ENCODE measurements at places on chromosomes 3 and 15. TPM values are rescaled to one million over a fixed set of nuclear protein-coding genes. Genes with fewer than 3 reads are reported as not detected.

GRCh38 chr3:56025326-56025725 is 442.9 kb downstream of the ERC2 start:
- DNase-seq: no peak

DNA sequence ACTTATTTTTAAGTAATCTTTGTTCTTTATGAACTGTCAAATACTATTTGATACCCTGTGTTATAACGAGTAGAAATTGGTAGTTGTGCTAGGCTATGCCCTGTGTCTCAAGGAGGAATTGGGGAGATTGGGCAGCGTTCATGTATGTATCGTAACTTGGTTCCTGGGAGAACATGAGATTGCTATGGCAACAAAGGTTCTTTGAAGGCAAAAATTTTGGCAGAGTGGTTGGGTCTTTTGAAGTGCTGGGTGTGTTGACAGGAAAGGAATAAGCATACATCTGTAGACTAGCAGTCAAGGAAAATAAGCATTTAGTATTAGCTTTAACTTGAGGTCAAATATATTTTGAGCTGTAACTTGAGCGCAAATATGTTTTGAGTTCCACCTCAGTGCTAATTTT is 45.3 kb downstream of the TCF12 start:
- DNase-seq: no peak

PTPRG gene
- 67.6 TPM for total RNA-seq

DNA sequence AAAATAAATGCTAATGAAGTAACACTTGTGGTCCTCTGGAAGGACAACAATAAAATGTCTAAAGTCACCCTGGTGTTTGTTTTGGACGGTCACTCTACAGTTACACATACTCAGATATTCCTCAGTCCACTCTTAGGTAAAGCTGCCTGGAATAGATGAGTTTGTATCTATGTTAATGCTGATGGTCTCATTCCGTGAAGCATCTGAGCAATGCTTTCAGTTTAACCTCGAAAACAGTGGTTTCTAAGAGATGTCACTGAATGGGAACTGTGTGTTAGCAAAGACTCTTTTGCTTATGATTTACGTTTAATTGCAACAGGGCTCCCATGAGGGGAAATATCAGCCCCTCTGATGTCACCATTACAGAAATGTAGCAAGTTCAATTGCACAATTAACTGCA is 49.1 kb downstream of the FBN1 start:
- DNase-seq: no peak

STT3B gene
- 106 TPM for total RNA-seq

- DNase-seq: no peak
Measured at GRCh38 chr3:171944118-171945016, 95.0 kb upstream of the FNDC3B start.

GRCh38 chr3:126512026-126512425 is 5.5 kb downstream of the UROC1 start:
- DNase-seq: peak; percentile 20

GP9 gene
- 2.6 TPM for total RNA-seq

DNA sequence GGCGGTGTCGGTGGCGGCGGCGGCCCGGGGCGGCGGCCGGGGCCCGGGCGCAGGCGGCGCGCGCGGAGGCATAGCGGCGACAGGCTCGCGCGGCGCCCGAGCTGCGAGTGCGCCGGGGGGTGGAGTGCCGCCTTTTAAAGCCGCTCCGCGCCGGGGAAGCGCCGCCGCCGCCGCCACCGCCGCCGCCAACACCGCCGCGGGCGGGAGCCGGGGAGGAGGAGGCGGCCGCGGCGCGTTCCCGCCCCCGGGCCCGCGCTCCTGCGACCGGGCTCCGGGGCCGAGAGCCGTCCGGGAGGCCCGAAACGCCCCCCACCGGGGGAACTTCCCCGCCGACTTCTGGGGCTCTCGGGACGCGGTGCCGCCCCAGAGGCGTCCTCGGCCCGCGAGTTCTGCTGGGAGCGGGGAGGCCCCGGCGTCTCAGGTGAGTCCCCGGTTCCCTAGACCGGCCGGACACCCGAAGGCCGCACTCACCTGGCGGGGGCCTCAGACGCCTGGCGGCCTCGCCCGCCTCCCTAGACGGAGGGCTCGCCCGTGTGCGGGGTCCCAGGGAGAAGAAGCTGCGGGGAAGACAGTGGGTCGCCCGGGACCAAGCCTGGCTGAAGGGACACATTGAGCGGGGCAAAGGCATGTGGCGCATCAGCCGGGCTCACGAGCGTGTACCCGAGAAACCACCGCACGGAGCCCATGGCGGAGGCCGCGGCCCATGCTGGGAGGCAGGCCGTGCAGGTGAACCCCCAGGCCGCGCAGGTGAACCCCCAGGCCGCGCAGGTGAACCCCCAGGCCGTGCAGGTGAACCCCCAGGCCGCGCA is at the start of gene PCSK6:
Gene PCSK6, minus strand, starts transcription at position 109 of the 809 bp plus-strand sequence. Its CDS starts 37 bp downstream, at position 72.
- DNase-seq: no peak

SCAANT1 gene
- not detected for total RNA-seq

DNA sequence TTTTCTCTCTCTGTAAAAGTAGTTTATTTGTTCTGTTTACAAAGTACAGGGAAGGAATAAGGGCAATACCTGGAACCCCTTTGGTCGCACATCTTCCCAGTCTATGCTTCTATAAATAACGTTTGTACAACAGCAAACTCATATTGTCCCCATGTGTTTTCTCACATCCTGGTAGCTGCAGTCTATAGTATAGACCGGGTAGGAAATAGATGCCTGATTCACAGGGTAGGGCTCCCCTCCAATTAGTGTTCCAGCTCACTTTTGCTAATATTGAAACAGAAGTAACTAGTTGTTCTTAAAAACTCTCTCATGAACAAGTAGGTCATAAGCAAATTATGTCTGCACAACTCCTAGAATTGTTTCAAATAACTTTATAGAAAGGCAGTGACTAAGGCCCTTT is 17.7 kb downstream of the ATG7 start:
- no peak for DNase-seq

DNA sequence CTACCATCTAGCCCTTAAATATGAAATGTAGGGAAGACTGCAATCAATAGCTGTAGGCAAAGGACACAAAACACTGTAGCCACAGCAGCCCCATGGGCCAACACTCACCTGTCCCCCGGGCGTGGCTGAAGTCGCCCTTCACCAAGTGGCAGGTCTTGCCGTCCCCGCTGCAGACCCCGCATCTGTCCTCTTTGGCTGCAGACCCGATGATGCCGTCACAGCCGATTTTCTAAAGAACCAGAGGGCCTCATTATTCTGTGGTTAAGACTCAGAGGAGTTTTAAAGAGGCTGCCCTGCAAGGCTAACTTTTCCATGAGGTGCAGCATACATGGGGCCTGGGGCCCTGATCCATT is 245.6 kb downstream of the ADAMTS17 start:
- DNase-seq: no peak

CTXND1 gene
- total RNA-seq: 1.8 TPM

- DNase-seq: no peak
Measured at GRCh38 chr3:41092844-41093243, 106.5 kb upstream of the CTNNB1 start.

DNA sequence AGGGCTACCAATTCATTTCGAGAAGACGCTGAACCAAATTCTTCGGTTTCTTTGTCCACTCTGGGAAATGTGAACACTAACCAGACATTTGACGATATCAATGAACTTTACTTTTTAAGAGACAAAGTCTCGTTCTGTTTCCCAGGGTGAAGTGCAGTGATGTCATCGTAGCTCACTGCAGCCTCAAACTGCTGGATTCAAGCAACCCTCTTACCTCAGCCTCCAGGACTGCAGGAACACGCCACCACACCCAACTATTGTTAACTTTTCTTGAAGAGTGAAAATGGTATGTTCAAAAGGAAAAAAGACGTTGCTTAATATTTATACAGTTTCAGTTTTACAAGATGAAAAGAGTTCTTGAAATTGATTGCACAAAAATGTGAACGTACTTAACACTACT is 30.6 kb downstream of the MB21D2 start:
- DNase-seq: no peak

NISCH gene
- 90.2 TPM for total RNA-seq

DNA sequence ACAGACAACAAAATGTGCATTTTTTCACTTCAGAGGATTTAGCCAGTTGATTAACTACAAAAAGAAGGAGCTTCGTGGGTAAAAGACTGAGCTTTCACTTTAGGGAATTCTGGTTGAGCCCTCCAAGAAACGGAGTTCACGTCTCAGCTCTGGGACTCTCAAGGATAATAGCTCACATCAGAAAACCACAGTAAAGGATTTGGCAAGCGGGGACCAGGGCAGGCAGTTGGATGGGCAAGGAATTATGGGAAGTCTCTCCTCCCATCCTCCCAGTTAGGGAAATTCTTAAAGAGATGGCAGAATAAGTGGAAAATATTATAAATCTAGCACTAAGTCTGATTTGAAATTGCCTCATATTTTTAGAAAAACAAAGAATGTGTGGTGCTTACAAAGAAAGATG is 188.3 kb upstream of the EOMES start:
- DNase-seq: no peak

- no peak for DNase-seq
Measured at GRCh38 chr15:82648257-82649103, 1.3 kb upstream of the CPEB1 start.

GRCh38 chr3:41094351-41094750 is 105.0 kb upstream of the CTNNB1 start:
- DNase-seq: no peak

DNA sequence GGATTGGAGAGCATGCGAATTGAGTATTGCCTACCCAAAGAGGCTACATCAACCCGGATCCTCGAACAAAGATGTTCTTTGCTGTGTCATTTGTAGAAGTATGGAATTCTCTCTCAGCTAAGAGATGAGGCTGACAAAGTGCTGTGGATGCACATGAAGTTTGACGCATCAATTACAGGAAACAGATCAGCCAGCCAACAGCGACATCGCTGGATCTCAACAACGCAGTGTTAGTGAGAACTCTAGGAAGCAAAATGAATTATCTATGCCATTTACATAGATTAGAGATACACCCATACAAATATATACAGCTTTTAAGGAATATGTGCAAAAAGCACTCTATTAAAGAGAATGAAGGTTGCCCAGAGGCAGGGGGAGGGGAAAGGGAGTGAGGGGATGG is 160.6 kb upstream of the RGMA start:
- DNase-seq: no peak

SCG5 gene
- 0.65 TPM for total RNA-seq

KBTBD13 gene
- total RNA-seq: not detected

- DNase-seq: no peak
Measured at GRCh38 chr3:158381262-158381868, 189.6 kb upstream of the MLF1 start.

GRCh38 chr15:40081691-40082194 is 26.9 kb downstream of the BMF start:
- DNase-seq: peak; percentile 65

CD86 gene
- total RNA-seq: 29.5 TPM

- DNase-seq: no peak
Measured at GRCh38 chr3:35487376-35487775, 151.9 kb upstream of the ARPP21 start.

DNA sequence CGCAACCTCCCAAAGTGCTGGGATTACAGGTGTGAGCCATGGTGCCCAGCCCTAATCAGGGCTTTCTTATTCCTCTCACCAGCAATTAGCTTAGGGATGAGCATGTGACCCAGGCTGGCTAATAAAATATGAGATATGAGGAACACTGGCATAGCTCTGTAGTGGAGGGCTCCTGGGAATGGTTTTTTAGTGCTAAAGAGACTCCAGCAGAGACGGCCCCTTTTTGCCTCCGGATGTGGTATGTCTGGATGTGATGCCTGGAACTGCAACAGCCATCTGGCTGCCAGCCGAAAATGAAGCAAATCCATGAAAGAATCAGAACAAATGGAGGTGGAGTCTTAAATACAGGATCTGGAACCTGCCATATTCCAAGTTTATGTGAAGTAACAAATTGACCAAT is 69.1 kb upstream of the MAGI1 start:
- DNase-seq: no peak

GRCh38 chr15:72532991-72533601 is 59.0 kb downstream of the ARIH1 start:
- DNase-seq: no peak

DNA sequence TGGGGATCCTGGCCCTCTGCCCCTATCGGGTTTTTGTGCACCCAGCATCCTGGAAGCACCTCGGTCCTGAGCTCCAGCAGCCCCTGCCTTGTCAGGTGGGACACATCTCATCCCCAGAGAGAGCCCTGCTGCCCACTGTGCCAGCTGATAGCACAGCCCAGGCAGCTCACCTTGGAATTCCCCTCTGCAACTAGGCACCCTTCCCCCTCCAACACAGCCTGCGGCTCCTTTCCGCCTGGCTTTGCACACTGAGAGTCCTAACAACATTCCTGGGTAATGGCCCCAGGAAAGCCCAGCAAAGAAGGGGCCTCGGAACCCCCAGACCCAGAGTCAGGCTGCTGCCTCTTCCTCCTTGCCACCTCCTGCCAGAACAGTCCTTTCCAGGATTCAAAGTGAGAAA is 5.9 kb downstream of the HCN4 start:
- DNase-seq: no peak

- DNase-seq: no peak
Measured at GRCh38 chr3:144894576-144894975, 923.0 kb downstream of the DIPK2A start.

DNA sequence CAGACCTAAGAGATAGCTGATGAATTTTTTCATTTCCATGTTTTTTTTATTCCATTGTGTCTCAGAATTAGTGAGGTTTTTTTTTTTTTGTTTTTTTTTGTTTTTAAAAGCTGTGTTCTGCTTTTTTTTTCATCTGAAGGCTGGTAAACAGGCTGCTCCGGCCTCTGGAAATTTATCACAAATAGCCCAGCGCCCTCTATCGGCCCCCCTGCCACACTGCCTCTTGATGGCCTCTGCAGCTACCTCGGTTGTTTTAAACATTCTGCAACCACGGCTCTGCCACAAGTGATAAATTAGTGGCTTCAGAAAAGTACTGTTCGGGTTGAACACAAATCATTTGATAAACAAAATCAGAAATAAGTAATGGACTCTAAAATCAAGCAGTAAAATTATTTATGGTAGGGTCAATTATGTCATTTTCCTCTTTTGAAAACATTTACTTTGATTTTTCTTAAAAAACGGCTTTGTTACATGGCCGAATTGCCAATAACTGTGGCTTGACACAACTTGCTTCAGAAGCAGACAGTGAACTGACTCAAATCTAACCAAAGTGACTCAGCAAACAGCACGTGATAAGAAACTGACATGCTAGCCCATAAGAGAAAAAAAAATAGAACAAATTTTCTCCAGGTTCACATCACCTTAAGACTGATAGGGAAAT is 87.8 kb downstream of the RSL24D1 start:
- DNase-seq: peak; percentile 73

GRCh38 chr3:185070491-185071286 is 82.2 kb downstream of the C3orf70 start:
- DNase-seq: no peak

STARD5 gene
- 5.2 TPM for total RNA-seq

DNA sequence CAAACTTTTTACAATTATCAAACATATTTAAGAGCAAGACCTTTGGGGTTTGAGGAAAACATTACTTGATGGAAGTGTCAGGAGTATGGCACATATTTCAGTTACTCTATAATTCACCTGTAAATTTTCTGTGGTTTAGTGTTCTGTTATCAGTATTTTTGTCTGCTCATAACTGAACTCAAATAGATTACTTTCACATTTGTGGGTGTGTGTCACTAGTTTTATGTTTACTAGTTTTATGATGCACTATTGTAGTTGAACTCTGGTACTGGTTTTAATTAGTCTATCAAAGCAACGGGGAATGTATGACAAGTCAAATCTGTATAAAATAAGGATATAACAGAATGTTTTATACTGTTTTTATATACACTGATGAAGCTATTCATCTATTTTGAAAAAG is 27.2 kb downstream of the OXSM start:
- no peak for DNase-seq

NME9 gene
- 3.5 TPM for total RNA-seq

GPR149 gene
- not detected for total RNA-seq
